ENCODE measurements at places on chromosomes 3 and 15. TPM values are rescaled to one million over a fixed set of nuclear protein-coding genes. Genes with fewer than 3 reads are reported as not detected.

GRCh38 chr3:185172086-185173049 is 19.5 kb upstream of the C3orf70 start:
- no peak for DNase-seq

- DNase-seq: no peak
These were observed 69.4 kb upstream of the PFN2 start for GRCh38 chr3:150040097-150040496.

Gene MITF
- 6.1 TPM for total RNA-seq

DNA sequence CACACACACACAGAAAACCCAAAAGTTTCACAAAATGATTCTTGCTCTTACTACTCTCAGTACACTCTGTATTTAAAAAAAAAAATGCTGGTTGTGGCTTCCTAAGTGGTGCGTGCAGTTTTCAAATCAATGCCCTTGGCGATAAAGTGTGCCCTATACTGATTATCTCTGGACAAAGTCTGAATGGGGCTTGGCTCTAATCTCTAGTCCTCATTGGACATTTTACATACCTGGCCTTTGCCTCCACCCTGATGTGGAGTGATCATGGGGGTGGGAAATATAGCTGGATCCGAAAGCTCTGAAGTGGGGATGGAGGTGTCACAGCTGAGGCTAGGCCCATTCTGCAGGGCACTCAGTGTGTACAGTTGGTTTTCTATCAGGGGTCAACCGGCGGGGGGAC is 14.1 kb downstream of the B3GNT5 start:
- no peak for DNase-seq

DNA sequence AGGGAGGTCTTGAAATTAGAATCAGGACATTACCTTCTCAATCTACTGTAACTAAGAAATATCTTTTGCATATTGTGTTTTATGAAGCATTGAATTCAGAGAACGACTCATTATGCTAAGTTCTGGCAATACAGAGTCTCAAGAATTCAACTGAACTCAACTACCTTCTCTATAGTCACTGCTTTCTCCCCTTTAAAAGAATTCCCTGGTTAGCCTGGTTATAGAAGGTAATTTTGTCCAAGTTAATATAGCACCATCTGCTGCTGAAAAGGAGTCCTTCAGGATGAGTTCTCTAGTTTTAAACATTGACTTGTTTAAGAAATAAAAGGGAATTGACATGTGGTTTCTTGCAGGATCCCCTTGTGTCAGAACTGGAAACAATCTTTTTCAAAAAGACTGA is 60.2 kb downstream of the IL16 start:
- no peak for DNase-seq

GRCh38 chr3:12188328-12188648 is 29.6 kb upstream of the TIMP4 start:
- DNase-seq: no peak

GRCh38 chr3:169841171-169841570 is 28.5 kb upstream of the LRRC34 start:
- DNase-seq: no peak

Gene HDAC11
- 8.0 TPM for total RNA-seq

DNA sequence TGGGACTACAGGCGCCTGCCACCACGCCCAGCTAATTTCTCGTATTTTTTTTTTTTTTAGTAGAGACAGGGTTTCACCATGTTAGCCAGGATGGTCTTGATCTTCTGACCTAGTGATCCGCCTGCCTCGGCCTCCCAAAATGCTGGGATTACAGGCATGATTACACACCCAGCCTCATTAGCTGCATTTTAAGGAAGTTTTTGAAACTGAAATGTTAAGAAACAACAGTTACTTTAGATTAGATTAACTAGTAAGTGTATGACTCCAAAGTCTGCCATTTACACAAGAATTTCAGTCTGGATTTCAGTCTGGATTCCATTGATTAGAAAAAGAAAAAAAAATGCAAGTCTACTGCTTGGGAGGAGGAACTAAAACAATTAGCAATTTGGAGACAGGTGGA is 24.5 kb upstream of the VPS39 start:
- DNase-seq: no peak

Gene PPP1R14D
- not detected for total RNA-seq

Gene RAB6B
- total RNA-seq: 3.8 TPM

Gene CTXN2
- not detected for total RNA-seq

DNA sequence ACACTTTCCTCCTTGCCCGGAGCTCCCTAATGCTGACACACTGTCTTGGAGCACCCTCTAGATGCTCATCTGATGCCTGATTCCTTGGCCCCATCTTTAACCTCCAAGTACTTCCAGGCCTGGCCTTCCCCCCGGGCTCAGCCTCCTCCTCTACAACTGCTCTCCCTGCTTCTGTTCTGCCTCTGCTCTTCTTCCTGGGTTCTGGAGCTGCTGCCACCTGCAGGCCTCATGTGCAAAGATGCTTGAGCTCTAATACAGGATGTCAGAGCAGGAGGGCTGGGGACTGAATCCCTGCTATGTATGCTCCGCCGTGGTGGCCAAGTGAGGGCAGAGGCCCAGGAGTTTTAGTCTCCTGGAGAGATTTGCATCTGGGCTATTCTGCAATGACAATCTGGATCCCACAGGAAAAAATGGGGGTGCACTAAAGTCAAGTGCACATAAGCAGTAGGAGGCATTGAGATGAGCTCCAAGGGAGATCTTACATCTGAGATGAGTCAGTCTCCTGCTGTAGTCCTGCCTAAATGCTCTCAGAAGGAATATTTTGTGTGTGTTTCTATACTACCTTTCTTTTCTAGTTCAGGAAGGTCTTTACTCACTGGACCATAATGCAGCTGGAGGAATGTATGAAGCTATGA is 296.3 kb downstream of the UACA start:
- DNase-seq: no peak

- no peak for DNase-seq
These were observed 185.2 kb upstream of the TSC22D2 start for GRCh38 chr3:150222691-150223489.

- DNase-seq: no peak
These were observed 34.1 kb upstream of the TM4SF1 start for GRCh38 chr3:149411583-149411982.

GRCh38 chr3:193805448-193805847 is 212.4 kb downstream of the OPA1 start:
- no peak for DNase-seq

DNA sequence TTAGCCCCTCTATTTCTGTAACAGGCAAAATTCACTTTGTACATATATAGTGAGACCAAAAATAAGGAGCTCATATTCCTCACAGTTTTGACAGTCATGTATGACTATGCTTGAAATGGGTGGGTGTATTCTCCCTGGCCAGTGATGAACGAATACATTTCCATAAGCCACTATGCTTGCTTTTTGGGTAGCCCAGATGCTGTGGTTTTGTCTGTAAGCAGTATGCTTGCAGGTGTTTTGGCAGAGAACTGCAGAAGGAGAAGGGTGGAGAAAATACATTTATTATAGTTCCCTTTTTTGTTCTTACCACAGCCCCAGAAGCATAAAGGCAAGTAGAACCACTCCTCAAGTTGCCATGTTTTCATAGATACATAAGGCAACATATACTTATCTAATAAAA is 131.2 kb downstream of the RBMS3 start:
- DNase-seq: no peak

Gene CADM2
- total RNA-seq: not detected

DNA sequence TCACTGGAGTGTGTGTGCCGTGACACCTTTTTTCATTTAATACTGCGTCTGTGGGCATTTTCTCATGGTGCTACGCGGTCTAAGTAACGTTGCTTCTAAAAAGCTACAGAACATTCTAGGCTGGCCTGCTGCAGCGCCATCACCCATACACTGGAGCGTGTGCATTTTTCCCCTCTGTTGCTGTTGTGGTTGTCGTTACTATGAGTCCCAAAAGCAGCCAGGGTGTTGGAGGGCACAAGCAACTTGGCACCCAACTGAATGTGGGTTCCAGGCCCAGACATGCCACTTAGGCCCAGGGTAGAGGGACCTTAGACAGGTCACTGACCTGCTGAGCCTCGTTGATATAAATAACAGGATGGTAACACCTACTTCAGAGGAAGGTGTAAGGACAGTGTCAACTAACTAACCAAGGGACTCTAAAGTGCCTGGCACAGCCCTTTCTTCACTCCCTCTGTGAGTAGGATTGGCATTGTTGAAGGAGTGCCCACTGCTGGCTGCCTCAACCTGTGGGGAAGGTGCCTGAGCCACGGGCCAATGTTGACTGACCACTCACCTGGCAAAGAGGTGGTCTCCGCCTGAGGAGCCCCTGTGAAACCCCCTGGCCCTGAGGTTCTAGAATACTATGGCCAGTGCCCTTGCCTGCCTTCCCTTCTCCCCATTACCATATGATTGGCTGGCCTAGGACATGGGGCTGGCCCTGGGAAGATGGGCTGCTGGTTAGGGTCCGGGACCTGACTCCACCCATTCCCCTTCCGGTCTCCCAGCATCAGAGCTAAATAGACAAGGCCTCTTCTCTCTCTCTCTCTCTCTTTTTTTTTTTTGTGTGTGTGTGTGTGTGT is 3.5 kb downstream of the CSK start:
- DNase-seq: no peak

DNA sequence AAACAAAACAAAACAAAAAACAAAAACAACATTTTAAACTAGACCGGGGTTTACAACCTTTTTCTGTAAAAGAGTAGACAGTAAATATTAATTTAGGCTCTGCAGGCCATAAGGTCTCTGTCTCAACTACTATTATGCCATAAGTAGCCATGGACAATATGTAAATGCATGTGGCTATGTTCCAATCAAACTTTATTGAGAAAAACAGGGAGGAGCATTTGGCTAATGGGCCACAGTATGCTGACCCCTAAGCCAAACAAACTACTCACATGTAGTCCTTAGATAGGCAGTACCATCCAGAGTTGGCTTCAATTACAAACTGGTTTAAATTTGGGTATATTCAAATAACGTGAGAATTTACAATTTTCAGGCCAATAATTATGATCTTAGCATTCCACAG is 144.2 kb downstream of the TBL1XR1 start:
- DNase-seq: no peak

GRCh38 chr3:99823723-99824711 is 6.4 kb downstream of the CMSS1 start:
- no peak for DNase-seq

Data from glomerular endothelial cell (primary cell).